ENCODE measurements at places on chromosomes 16 and 17.

DNA sequence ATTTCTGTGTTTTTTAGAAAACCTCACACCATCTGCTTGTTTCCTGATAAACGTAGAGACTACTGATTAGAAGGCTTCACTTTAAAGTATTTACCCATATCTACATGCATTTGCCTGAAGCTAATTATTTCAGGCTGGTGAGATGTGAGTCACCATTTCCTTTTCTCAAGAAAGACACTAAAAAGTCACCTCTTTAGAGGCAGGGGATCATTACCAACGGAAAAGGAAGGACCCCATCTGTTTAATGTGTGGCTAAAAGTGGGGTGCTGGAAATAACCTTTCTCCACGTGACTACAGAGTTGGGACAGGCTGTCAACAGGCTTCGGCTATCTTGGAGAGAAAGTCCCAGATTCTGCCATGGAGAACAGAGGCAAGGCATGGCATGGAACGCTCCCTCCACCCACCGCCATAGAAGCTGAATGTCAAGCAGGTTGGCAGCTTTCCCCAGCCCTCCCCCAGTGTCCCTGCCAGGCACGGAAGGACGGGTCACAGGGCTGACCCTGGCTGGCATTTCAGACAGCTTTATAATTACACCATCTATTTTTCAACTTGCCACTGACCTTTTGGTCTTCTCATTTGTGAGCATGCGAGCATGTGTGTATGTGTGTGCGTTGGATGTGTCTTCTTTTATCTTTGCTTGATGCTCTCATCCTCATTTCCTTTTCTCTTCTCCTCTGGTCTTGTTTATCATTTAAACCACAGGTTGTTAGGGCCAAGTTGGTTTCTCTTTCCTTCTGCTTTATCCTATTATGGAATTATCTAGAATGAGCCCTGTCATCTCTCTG is 157.0 kb downstream of the CPPED1 start:
- no peak for DNase-seq

DNA sequence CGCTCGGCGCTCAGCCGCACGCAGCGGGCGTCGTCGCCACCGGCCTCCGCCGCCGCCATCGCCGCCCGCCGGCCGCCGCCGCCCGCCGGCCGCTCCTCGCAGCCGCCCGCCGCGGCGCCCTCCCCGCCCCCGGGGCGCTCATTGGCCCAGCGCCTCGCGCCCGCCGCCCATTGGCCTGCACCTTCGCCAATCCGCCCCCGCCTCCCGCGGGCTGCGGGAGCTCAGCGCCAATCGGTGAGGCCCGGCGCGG is at the start of gene PGP:
Gene PGP, minus strand, starts transcription at position 122 of the 250 bp plus-strand sequence. Its CDS starts 63 bp downstream, at position 59.
- no peak for DNase-seq

DNA sequence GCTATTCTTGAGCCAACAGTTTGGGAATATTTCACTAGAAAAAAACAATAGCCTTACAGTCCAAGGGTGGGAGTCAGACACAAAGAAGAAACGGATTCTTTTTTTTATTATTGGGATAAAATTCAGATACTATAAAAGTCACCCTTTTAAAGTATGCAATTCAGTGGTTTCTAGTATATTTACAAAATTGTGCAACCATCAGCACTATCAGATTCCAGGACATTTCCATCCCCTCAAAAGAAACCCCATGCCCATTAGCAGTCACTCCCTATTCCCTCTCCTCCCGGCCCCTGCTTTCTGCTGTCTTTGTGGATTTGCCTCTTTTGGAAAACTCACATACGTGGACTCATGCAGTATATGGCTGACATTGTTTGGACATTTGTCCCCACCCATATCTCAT is 134.4 kb downstream of the C16orf95 start:
- DNase-seq = no peak

- DNase-seq = peak; percentile 50
Observed at GRCh38 chr17:76473541-76473985, 6.2 kb downstream of the AANAT start.

DNA sequence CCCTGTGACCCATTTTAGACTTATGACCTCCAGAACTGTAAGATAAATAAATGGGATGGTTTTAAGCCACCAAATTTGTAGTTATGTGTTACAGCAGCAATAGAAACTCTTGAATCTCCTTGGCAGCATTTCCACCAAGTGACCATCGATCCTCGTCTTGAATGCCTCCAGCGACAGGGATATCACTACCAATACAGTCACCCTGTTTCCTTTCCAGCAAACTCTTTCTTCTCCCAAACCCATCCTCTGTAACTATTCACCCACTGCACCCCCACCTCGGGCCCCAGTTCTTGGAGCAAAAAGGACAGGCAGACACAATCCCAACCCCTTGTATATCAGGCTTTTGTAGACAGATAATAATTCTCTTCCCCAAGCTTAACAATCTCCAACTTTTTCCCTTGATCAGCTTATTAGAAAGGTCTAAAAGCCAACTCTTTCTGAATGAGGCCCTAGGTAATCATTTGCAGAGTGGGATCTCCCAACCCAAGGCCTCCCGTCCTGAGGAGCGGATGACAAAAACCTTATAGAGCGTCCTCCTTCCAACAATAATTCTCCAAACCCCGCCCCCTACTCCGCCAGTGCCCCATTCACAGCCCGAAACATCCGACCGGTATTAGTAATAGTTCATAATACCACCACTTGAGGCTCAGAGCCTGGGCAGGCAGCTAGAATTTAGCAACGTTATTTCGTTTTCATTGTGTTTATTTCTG is 14.7 kb upstream of the PLLP start:
- peak; percentile 62 for DNase-seq

DNA sequence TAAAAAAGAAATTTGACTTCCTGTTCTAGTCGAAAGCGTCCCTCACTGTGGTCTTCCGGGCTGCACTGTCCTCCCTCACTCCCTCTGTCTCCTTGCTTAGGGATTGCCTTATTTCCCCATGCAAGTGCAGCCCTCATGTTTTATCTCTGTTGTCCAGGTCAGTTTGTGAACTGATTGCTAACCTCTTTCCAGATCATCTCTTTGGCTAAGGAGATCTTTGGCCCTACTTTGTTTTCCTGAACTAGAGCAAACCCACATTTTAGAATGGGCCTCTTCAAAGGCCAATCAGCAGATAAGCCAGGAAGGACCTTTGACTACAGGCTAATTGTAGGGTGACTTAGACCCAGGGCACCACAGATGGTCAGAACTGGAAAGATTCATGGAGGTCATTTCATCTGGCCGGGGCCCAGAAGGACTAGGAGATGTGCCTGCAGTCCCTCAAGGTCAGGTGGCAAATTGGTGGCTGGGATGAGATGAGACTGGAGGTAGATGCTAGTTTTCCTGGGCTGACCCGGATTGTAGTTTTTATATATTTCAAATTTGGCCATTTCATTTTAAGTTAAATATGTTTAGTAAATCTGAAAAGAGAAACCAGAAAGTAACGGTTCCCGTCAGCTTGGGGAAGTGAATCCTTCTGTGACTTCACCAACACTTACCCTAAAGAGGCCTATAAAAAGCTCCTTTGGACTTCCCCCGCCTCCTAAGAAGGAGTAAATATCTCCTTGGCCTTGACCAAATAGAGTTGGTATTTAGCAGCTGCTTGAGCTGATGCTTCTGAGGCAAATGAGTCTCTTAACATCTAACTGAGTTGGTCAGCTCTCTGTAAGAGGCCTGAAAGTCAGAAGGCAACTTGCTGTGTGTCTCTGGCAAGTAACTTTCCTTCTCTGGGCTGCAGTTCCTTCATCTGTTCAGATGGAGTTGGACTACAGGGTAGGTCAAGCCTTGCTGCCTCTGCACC is 6.2 kb upstream of the SLC25A19 start:
- no peak for DNase-seq

DNA sequence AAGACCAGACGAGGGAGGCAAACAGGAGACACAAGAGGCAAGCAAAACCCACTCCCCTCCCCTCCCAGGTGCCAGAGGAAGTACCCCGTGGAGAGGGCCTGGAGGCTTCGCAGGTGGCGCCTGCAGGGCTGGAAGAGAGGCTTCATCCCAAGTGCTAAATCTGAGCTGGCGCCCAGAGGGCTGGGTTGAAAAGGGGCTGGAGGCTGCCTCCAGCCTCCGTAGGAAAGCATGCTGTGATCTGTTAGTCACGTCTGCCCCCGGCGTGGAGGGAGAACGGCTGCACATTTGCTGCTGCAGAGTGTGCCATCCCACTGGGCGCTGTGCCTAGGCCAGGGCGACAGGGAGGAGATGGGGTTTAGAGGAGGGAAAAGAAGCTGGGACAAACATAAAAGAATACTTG is 16.9 kb downstream of the RPH3AL start:
- DNase-seq = no peak

GRCh38 chr17:5703736-5704135 is 119.4 kb upstream of the NLRP1 start:
- DNase-seq = no peak

- peak; percentile 67 for DNase-seq
Observed at GRCh38 chr16:1870365-1871082, 1.4 kb downstream of the MEIOB start.

DNA sequence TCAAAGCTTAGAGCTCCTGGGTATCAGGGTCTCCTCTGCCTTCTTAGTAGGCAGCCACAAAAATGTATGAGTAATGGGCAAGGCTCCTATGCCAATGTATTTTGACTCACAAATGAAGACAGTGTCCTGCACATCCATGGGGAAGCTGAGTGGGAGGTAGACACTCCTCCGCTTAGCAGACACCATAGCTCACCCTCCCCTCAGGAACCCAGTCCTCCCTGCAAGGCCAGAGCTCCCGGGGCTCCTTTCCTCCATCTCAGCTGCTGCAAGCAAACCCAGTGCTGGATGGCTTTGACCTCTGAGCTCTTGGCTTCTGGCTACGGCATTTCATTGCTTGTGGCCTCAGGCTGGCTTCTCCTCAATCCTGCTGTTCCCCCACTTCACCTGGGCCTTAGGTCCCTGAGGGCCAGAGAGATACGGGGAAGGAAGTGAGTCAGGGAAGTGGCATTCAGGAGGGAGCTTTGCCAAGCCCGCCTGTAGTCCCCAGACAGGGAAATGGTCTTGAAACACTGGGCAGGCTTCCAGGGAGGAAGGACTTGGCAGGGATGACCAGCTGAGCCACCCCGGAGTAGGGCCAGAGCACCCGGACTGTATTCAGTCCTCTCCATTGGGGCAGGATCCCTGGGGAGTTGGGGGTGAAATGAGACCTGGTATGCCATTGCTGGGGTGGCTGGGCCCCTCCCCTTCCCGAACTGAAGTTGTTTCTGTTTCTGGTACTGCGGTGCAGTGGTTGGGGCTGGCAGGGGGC is 4.5 kb downstream of the ABCC3 start:
- DNase-seq = peak; percentile 91

GRCh38 chr16:66250686-66251431 is 115.6 kb upstream of the CDH5 start:
- DNase-seq = peak; percentile 57

GRCh38 chr16:22210285-22210684 is 4.2 kb downstream of the EEF2K start:
- DNase-seq = no peak

DNA sequence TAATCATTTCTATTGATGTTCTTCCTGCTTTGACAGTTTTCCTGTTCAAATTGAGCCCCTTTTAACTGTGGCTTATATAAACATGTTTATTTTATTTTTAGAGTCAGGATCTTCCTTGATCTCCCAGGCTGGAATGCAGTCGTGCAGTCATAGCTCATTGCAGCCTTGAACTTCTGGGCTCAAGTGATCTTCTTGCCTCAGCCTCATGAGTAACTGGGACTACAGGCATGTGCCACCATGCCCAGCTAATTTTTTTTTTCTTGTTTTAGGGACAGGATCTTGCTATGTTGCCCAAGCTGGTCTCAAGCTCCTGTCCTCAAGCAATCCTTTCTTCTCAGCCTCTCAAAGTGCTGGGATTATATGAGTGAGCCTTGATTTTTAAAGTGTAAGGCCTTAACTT is 14.7 kb downstream of the PHKB start:
- no peak for DNase-seq

- no peak for DNase-seq
Observed at GRCh38 chr17:80940171-80941123, 51.2 kb upstream of the CHMP6 start.

GRCh38 chr16:68369697-68370580 is 59.1 kb downstream of the PRMT7 start:
- DNase-seq = no peak
